Thoracic aorta (tissue), 2 donors: ENCODE measurements at places on chromosomes 2 and 18. TPM values are rescaled to one million over a fixed set of nuclear protein-coding genes. Genes with fewer than 3 reads are reported as not detected.

- DNase-seq = no peak
These were observed 602 bp downstream of the SNX17 start for GRCh38 chr2:27370816-27371620.

GRCh38 chr2:10392951-10393639 is 55.0 kb downstream of the ODC1 start:
- no peak for DNase-seq

DNA sequence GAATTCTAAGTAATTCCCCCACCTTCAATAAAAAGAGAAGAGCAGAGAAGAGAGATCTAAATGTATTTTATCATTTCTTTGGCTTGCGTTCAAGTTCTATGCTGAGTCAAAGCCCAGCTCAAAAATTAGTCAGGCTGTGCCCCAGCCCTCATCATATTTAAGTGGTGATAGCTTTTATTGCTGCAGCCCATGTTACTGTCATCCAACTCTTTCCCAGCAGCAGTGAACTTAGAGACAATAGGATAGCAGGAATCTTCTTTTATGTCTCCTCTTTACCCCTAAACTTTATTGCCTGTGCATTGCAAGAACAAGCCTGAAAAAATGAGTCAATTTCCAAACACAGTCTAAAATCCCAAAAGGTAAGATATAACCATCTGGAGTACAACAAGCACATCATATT is 1599.3 kb upstream of the PIK3C3 start:
- no peak for DNase-seq

DNA sequence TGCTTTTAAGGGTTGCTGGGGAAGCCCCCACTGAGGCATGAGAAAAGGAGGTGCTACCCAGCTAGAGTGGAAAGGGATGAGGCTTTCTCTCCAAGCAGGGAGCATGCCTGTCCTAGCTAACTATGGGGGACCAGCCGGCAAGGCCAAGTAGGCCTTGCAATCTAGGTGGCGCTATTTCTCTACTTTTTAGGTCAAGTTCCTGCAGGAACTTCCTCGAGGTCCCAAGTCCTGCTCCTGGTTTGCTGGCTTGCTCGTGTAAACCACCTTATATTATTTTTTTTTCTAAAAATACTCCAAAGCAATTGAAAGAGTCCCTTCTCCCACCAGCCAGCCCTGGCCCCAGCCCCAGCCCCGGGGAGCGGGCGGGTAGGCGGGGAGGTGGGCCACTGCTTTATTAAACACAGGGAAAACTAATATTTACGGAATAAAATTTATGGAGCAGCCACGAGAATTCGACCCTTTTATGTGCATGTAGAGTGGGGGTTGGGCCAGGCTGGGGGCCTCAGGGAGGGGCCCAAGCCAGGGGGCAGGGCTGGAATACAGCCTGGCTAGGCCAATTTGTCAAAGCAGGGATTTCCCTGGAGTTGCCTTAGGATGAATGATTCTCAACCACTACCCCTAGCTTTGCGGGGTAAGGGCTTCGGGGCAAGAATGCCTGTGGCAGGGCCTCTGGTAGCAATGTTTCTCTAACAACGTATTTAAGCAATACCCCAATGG is 12.8 kb upstream of the IHH start:
- DNase-seq = no peak

- no peak for DNase-seq
These were observed 137.7 kb upstream of the TRIB2 start for GRCh38 chr2:12579018-12579417.

DNA sequence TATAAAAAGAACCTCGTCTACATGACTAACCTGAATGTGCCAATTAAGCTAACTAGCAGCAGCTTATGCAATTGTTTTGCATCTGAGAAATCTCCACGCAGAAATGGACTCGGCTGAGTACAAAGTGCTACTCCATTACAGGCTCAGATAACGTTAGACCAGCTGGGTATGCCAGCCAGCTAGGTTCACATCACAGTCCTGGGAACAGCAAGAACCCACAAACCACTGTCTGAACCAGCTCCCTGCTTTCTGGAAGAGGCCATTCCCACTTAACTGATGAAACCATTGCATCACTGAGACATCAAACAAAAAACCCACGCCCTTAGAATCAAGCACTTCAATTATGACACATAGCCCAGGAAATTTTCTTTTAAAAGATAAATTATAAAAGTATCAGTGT is 202.7 kb downstream of the CYRIA start:
- no peak for DNase-seq

- no peak for DNase-seq
These were observed 750.5 kb downstream of the LRP1B start for GRCh38 chr2:141380008-141380979.

- no peak for DNase-seq
These were observed 91.5 kb upstream of the SIX3 start for GRCh38 chr2:44850016-44850415.

GRCh38 chr2:32768387-32769174 is 140.7 kb downstream of the TTC27 start:
- no peak for DNase-seq

GRCh38 chr2:762646-763045 is 85.4 kb upstream of the TMEM18 start:
- DNase-seq = no peak

- DNase-seq = no peak
These were observed 329.8 kb upstream of the MYT1L start for GRCh38 chr2:2660789-2661355.

DNA sequence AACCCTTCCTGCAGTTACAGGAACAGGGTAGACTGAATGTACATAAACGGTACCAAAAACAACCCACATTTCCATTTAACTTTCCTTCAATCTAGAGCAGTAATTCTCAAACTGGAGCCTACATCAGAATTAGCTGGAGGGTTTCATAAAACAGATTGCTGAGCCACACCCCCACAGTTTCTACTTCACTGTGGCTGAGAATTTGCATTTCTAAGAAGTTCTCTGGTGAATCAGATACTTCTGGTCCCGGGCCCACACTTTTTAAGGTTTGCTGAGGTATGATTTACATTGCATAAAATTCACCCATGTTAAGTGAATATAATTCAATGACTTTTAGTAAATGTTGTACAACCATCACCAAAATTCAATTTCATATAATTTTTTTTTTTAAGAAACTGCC is 113.7 kb downstream of the SRBD1 start:
- no peak for DNase-seq

GRCh38 chr2:51263951-51264350 is 232.0 kb upstream of the NRXN1 start:
- DNase-seq = no peak

- DNase-seq = peak; percentile 89
These were observed at the start of gene ZC3H15 for GRCh38 chr2:186485871-186486650. TSS of gene ZC3H15 (plus strand) at chr2:186486260. CDS start at chr2:186486383, 123 bp downstream.

- no peak for DNase-seq
These were observed 497 bp downstream of the CHRND start for GRCh38 chr2:232526372-232526941.

GRCh38 chr2:119111115-119111975 is 47.2 kb downstream of the C1QL2 start:
- no peak for DNase-seq

- DNase-seq = no peak
These were observed 56.3 kb upstream of the TANC1 start for GRCh38 chr2:158912112-158912511.

DNA sequence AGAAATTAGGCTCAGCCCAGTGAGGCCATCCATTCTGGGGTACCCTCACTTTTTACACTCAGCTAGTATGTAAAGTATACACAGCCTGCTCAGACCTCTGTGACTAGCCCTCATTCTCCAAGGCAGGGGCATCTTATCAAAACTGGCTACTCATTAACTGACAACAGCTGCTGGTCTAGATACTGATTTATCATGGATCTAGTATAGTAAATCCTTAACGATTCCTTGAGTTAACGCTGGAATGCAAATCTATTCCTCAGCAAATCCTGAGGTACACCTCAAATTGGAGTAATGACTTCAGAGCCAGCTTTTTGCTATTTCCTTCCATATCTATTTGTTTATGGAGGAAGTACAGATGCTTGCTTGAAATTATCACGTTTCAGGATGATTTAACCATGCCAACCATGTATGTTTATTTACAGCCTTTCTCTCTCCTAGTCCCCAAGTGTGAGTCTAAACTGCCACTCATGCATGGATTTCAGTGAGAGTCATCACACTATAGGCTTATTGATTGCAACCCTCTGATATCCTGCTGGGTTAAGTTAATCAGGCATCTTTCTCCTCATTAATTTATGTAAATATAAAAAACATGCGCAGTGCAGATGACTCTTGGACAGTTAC is 70.2 kb upstream of the DOK6 start:
- DNase-seq = no peak

- no peak for DNase-seq
These were observed 1.8 kb downstream of the DTNB start for GRCh38 chr2:25671622-25672021.

GRCh38 chr2:37566517-37566981 is 104.9 kb downstream of the CDC42EP3 start:
- DNase-seq = no peak

DNA sequence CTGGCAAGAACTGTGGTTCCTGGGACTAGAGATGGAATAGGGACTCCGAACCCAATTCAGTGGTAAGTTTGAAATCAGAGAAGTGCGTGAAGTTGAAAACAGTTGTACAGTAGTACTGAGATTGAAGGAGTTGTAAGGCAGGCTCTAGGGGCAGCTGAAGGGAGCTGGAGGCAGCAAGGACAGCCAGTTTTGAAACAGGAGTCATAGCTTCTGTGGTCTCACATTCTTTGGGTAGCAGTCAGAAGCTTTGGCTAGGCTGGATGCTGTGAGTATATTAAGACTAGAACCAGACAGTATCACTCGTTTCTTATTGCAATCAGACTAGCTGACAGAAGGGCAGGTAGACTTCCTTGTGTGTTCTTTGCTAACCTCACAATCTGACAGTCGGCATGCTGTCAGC is 64.5 kb upstream of the ADAM23 start:
- DNase-seq = no peak

GRCh38 chr2:119222863-119223520 is 642 bp upstream of the STEAP3 start:
- no peak for DNase-seq

DNA sequence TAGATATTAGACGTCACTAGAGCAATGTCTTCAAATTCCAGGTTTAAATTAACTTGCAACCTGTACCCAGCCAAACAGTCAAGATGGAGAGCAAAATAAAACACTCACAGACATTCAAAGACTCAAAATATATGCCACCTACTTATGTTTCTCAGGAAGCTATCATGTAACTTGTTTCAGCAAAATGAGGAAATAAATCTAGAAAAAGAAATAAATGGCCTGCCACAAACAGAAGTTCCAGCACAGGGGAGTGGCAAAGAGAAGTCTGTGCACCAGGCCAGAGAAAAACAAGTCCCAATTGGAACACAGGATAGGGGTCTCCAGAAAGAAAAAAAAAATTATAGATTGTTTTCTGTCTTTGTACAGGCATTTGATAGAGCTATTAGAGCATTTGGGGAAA is 96.7 kb downstream of the LRP2 start:
- no peak for DNase-seq

DNA sequence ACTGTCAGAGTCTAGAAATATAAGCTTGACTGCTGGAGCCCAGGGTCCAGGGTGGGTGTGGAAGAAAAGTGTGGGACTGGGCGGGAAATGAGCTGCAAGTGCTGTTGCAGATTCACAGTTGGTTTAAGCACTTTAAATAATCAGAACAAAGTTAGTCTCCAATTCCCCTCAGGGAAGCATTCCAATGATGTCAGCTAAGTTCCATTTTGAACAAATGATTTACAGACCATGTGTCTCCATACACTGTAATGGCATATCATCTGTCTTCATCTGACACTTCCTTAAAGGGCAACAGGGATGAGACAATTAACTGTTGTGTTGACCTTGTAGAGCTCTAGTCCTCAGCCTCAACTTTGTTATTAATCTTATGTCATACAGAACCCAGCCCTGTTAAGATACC is 31.5 kb upstream of the REG3A start:
- DNase-seq = no peak

- no peak for DNase-seq
These were observed 51.7 kb upstream of the SMIM21 start for GRCh38 chr18:75478996-75479880.

GRCh38 chr2:211049321-211050018 is 493.1 kb downstream of the CPS1 start:
- DNase-seq = no peak

DNA sequence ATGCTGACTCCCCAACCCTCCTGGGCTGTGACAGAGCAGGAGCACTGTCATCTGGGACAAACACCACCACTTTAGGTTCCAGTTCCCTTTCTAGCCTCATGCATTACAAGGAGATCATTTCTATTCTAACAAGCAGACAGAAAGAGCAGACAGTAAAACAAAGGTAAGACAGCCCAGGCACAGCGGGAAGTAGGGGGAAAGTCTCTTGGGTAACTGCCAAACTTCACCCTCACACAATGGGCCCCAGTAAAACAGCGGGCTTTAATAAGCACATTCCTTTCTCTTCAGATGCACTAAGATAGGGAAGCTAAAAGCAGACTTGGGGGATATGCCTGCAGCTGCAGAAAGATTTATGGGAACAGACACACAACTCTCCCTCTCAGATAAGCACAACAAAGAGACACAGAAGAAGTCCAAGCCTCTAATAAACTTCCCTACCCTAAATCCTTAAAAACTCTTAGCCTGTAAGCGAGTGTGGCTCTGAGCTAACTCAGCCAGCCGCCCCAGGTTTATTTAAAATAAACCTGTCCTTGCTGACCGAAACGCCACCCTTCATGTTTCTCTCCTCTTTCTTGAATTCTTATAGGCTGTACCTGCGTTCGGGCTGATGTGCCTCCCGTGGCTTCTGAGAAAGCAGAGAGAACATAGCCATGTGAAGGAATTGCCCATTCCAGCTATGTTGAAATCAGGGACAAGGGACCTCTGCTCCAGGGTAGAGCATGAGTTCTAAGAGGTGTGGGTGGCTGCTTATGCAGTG is 726.8 kb upstream of the DDX18 start:
- DNase-seq = no peak

DNA sequence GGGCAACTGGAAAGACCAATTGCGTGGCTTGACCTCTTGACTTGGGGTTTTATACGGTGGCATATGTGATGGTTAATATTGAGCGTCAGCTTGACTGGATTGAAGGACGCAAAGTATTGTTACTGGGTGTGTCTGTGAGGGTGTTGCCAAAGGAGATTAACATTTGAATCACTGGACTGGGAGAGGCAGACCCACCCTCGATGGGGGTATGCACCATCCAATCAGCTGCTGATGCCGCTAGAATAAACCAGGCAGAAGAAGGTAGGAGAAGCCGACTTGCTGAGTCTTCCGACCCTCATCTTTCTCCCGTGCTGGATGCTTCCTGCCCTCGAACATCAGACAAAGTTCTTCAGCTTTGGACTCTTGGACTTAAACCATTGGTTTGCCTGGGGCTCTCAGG is 34.2 kb upstream of the YPEL5 start:
- DNase-seq = no peak

Gene IL37
- not detected for total RNA-seq

Gene AQP12B
- not detected for total RNA-seq

Gene HOXD8
- total RNA-seq = 11.2 TPM

Gene GTF2A1L
- total RNA-seq = 0.27 TPM

Gene TWIST2
- total RNA-seq = 41.4 TPM

Gene TMEM169
- total RNA-seq = not detected

Gene RTKN
- 25.6 TPM for total RNA-seq

Gene CHRNA1
- total RNA-seq = 0.41 TPM

Gene SCG2
- total RNA-seq = 4.9 TPM

Gene TPGS2
- total RNA-seq = 150 TPM

Gene ZAP70
- 3.4 TPM for total RNA-seq

Gene SPOPL
- total RNA-seq = 46.3 TPM

Gene EPAS1
- 667 TPM for total RNA-seq

Gene CTIF
- 63.3 TPM for total RNA-seq

Gene EPB41L3
- total RNA-seq = 77.2 TPM

Gene AFF3
- total RNA-seq = 9.9 TPM

Gene RGPD3
- total RNA-seq = 0.27 TPM

Gene RNMT
- 27.6 TPM for total RNA-seq

Gene UGT1A7
- 0.35 TPM for total RNA-seq

Gene LANCL1
- total RNA-seq = 23.4 TPM

Gene UGT1A8
- not detected for total RNA-seq
